CD4-positive, alpha-beta T cell treated with Interleukin-4 for 1 hour (primary cell): ENCODE measurements at places on chromosomes 13 and 19.

GRCh38 chr13:27300941-27301586 lies 30.4 kb downstream of the RASL11A start:
- DNase-seq = no peak

GRCh38 chr13:46621792-46622629 lies 69.0 kb downstream of the LRCH1 start:
- no peak for DNase-seq

GRCh38 chr19:48169578-48169938 lies 586 bp downstream of the LIG1 start:
- DNase-seq = peak; percentile 92

GRCh38 chr13:80224468-80224867 lies 116.5 kb downstream of the SPRY2 start:
- DNase-seq = no peak

DNA sequence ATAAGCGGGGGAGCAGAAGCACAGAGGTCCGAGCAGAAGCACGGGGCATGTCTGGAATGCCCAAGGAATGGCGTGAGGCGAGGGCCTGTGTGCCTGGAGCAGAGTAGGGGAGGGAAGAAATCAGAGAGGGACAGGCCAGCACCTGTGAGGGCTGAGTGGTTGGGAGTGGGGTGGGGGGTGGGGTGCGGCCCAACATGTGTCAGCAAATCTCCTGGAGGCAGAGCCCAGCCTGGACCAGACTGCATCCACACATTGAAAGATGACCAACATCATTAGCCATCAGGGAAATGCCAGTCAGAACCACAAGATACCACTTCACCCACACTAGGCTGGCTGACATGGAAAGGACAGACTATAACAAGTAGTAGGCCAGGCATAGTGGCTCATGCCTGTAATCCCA lies 11.2 kb downstream of the CLASRP start:
- no peak for DNase-seq

DNA sequence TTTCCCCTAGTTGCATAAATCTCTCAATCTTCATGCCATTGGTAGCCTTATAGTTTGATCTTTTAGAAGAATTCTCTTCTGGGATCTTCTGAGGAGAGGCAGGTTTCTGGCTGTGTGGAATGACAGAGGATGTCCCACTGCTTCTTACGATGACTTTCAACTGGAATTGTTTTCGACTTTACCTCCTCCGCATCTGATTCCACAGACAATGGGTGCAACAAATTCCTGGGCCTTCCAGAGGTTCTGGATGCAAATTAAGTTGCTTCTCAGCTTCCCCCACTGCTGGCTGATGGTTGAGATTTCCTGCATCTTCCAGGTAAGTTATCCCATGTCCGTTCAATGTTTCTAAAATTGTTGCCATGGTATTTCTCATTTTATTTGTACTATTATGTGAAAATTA lies 142.3 kb upstream of the TSC22D1 start:
- DNase-seq = no peak

- peak; percentile 57 for DNase-seq
Measured at GRCh38 chr19:54448040-54448773, 792 bp upstream of the LENG8 start.

GRCh38 chr13:33535061-33535460 lies 249.5 kb upstream of the STARD13 start:
- no peak for DNase-seq

DNA sequence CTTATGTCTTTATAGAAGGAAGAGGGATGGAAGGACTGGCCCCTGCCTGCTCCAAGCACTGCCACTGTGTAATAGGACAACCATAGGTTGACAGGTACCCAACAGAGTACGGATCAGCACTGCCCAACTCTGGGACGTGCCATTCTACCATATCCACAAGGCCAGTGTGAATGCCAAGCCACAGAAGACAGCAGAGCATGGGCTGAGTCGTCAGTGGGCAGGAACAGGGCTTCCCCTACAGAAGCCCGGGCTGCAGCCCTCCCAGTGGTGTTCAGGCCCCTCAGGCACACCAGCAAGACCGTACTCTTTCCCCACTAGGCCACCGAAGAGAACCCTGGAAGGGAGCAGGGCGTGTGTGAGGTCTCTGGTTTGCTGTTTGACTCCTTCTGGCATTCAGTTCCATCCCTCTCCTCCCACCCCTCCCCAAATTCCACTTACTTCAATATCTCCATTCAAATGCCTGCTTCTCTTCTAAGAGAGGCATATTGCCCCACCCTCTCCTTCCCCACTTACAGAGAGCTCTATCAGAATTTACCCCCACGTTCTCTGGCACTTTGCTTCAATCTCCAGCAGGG lies 209.4 kb downstream of the FOXO1 start:
- no peak for DNase-seq

- no peak for DNase-seq
Measured at GRCh38 chr13:47413112-47413511, 516.3 kb upstream of the HTR2A start.

GRCh38 chr13:48153186-48153585 lies 58.3 kb upstream of the MED4 start:
- DNase-seq = no peak

DNA sequence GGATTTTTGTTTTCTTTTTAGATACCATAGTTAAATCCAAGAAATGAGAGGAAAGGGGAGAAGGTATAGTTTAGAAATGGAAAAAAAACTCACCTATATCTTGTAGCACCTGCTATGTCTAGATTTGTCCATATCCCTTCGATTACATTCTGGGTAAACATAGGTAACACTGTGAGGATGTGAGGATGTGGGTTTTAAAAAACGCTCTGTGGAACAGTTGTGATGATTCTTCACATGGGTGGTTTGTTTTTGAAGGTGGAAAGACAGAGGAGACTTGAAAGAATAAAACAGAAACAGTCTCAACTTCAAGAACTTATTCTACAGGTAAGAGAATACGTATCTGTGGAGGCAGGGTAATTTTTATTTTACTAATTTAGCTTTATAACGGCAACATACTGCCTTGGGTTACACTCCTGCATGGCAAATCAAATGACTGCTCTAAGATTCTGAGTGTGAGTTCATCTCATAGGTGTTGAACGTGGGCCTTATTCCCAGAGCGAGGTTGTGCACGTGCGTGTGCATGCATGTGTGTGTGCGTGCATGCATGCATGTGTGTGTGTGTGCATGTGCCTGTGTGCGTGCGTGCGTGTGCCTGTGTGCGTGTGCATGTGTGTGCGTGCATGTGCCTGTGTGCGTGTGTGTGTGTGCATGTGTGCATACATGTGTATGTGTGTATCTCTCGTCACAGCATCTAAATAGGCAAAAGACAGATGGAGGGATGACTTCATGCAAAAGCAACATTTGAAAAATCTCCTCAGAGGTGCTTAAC lies 23.5 kb downstream of the ATP4B start:
- no peak for DNase-seq

DNA sequence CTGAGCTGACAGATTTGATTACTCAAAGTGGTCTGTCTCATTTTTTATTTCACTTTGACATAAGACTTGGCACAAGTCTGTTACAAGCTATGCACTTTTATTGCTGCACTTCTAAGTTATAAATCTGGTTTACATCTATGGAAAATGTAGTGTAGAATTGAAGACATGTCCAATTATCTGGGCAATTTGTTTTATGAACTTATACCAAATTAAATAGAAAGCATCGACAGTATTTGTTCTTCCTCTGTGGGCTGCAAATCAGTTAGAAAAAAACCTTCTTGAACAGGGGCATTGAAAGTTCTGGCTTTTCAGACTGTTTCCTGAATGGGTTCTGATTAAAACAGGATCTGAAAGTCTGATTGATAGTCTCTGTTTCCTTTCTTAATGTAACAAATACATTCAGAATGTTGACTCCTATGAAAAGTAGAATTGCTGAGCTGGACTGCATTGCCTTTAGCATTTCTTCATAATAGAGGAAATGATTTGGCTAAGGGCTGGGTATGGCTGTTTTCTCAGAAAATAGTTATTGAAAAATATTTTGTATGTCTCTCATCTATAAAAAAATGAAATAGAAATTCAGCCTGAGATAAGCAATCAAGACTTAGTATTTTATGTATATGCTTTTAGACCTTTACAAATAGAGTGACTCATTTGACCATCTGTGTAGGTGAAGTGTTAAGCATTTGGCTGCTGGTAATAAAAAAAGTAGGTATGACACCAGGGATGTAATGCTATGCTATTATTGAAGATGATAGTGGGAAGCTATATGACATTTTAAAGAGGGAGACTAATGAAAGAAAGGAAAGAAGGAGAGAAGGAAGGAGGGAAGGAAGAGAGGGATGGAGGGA lies 210.9 kb upstream of the SPRY2 start:
- DNase-seq = no peak

DNA sequence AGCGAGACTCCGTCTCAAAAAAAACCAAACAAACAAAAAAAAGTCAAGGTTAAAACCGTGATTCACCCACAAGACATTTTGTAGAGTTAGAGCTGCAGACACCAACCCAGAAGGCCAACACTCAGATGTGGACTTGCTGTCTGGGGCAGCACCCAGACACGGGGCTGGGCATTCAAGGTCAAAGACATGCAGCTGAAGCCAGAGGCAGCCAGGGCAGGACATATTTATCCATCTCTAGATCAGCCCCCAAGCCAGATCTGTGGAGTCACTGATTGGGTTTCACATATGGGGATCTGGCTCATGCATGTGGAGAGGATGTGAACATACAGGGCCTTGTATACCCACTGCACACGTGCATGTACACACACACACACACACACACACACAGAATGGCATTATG lies 3.6 kb downstream of the KLK15 start:
- DNase-seq = no peak

- no peak for DNase-seq
Measured at GRCh38 chr19:32863841-32864240, 5.7 kb downstream of the SLC7A9 start.

- DNase-seq = no peak
Measured at GRCh38 chr19:38705197-38706019, 38.9 kb downstream of the CAPN12 start.

GRCh38 chr13:97809576-97809975 lies 143.9 kb upstream of the IPO5 start:
- DNase-seq = no peak

DNA sequence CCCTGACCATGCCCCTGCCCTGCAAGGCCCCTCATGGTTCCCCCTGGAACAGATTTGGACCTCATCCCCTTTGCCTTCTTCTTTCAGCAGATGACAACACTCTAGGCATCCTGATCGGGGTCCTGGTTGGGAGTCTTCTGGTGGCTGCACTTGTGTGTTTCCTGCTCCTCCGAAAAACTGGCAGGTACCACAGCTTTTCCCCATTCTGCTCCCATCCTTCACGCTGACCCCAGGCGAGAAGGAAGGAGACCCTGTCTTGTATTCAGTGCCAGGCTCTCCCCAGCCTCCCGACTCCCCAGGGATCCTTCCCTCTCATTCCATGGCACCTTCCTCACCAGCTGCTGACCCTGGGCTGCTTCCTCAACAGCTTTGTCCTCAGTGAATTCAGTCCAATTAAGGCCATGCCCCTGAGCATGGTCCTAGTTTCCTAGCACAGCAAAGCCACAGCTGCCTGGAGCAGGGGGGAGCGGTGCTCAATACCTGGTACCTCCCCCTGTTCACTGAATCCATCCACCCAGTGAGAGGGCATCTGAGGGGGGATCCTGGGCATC lies 8.4 kb downstream of the CEACAM21 start:
- DNase-seq = no peak

DNA sequence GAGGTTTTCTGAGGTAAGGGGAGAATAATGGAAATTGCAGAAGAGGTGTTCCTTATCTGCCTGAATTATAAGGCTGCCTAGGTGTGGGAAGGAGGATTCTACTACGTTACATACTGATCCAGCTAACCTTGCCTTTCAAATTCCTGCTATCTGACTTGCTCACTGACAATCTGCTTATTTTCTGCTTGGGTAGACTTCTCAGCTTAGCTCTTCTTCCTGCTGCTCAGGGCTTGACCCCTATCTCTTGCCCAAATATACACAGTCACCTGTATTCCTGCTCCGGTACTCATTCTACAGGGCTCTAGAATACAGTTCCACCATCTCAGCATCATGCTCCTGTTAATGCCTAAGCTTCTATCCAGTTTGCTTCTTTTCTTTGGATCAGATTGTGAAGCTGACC lies 1607.6 kb downstream of the OLFM4 start:
- no peak for DNase-seq

- DNase-seq = no peak
Measured at GRCh38 chr13:73189362-73189761, 130.6 kb downstream of the KLF5 start.

GRCh38 chr13:80036845-80037504 lies 304.0 kb downstream of the SPRY2 start:
- peak; percentile 3 for DNase-seq

DNA sequence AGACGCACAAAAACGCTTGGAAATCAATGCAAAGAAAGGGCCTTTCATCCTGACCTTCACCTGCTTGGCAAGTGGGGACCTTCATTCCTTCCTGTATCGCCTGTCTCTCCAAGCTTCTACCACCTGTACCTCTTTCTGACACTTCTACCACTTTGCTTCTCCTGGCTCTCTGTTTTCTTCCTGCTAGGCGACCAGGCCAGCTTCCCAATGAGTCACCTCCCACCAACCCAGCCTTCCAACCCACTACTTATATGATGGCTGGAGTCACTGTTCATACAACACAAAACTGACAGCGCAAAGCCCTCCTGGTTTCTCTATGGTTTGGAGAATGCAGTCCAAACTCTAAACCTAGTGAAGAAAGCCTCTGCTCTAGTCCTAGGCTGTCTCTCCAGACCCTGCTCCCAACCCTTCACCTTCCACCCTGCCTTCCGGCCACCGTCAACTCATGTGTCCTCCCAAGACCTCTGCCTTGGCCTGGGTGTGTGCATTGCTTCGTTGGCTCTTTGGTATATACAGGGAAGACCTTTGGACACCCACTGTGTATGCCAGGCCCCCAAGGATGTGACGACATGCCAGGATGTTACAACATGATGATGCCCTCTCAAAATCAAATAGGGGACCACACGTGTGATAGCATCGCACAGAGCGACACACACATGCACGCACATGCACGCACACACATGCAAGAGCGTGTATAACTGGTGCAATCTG lies 148.5 kb downstream of the STK24 start:
- no peak for DNase-seq

- DNase-seq = no peak
Measured at GRCh38 chr13:98761126-98761985, 8.9 kb upstream of the SLC15A1 start.
